Dermis microvascular lymphatic vessel endothelial cell (primary cell): ENCODE measurements at places on chromosomes 16 and 17. TPM values are rescaled to one million over a fixed set of nuclear protein-coding genes. Genes with fewer than 3 reads are reported as not detected.

- DNase-seq, result no peak
These were observed 39.6 kb upstream of the RCVRN start for GRCh38 chr17:9944704-9945103.

DNA sequence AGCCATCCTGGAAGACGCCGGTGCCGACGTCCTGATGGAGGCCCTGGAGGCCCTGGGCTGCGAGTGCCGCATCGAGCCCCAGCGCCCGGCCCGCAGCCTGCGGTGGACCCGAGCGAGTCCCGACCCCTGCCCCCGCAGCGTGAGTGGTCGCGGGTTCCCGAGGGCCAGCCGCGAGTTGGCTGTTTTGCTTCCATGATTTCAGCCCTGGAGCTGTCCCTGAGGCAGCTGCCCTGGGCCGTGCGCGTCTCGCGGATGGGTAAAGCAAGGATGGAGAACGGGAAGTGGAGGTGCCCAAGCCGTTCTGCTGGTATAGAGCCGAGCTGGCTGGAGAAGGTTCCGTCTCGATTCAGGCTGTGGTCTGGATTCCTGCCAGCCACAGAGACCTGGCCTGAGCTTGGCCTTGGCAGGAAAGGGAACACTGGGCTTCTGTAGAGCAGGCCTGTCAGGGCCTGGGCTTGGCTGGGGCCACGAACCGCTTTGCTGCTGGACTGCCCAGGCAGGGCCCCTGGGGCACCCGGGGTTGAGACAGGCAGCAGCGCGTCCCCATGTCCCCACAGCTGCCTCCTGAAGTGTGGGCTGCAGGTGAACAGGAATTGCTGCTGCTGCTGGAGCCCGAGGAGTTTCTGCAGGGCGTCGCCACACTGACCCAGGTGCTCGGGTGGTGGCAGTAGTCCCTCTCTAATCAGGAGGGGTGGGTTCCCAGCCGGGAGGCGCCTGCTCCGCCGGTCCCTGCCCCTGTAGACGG is 941 bp upstream of the MRPS34 start:
- DNase-seq, result no peak

DNA sequence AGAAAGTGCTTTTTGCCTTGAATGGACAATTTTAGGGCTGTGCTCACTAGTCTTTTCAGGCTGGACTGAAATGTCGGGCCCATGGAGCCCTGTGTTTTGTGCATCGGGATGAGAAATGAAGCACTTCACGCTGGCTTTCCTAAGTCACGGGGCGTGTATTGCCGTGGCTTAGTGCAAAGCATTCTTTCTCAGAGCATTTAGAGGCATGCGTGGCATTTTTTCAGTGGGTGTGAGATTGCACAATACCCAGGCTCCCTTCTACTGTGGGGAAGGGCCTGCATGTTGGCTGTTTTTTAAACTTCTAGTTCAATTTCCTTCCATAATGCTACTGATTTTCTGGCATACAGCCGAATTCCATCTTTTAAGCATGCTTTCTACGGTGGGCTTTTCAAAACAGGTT is 12.6 kb upstream of the POLR3E start:
- no peak for DNase-seq

DNA sequence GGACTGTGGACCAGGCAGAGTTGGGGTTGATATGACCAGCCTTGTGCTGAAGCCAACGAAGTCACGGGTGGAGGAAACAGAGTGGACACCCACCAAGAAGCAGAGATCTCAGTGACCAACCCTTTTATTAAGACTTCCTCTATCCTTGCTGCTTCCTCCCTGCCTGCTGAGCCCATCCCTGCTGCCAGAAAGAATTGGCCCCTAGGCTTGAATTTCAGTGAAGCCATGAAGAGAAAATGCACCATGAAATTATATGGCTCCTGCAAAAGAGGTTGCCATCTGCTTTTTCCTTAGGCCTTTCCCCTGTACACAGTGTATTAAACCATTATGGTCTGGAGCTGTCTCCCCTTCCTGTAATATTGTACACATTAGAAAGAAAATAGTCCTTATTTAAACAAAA is 246.7 kb downstream of the HS3ST3B1 start:
- no peak for DNase-seq

DNA sequence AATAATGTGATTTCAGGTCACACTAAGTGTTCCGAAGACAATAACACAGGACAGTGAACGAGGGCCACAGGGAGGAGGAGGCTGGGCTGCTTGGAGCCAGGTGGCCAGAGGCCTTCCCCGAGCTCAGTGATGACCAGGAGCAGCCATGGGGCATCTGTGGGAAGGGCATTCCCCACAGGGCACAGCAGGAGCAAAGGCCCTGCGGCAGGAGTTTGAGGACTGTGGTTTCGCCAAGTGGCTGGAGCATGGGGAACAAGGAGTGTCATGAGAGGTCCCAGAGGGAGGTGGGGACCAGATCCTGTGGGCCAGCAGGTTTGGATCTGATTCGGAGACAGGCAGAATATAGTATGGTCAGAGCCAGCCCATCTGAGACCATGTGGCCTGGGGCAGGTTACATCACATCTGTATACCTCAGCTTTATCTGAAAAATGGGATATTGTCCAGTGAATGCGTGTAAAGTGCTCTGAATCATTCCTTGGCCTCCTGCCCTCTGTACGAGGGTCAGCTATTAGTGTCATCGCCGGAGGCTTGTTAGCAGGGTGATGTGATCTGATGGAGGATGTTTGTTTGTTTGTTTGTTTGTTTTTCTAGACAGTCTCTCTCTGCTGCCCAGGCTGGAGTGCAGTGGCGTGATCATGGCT is 176.8 kb downstream of the KATNIP start:
- DNase-seq, result no peak

- no peak for DNase-seq
These were observed 1.0 kb downstream of the MYLK3 start for GRCh38 chr16:46746821-46747776.

DNA sequence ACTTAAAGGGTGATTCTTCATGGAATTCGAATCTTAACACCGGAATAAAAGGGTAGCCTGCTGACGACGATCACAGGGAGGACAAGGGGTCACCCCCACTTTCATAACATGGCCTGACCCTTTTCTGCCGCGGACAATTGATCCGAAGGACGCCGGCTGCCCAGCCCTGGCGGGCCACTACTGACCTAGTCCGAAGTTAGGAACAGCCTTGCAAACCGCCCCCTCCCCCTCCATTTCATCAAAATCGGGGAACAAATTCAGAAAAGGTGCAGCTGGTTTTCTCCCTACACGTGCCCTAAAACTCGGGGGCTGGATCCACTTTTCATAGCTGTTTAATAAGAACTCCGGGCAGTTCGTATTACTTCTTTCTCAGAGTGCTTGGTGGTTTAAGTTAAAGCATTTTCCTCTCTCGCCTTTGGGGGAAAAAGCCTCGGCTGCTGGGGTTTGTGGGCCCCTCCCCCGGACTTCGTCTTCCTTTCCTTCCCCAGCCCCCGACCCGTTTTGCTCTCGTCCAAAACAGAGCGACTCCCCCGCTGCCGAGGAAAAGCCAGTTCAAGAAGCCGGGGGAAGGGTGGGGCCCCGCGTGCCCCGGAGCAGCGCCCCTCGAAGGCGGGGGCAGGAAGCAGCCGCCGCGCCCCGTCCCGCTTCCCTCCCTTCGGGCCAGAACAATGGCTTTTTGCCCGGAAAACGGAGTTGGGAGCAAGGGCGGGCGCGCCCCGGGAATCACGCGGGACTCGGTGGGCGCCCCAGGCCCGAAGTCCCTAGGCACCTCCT is 641 bp upstream of the CBX2 start:
- DNase-seq, result peak; percentile 54

- DNase-seq, result peak; percentile 80
These were observed 5.5 kb downstream of the GAS2L2 start for GRCh38 chr17:35747540-35748017.

DNA sequence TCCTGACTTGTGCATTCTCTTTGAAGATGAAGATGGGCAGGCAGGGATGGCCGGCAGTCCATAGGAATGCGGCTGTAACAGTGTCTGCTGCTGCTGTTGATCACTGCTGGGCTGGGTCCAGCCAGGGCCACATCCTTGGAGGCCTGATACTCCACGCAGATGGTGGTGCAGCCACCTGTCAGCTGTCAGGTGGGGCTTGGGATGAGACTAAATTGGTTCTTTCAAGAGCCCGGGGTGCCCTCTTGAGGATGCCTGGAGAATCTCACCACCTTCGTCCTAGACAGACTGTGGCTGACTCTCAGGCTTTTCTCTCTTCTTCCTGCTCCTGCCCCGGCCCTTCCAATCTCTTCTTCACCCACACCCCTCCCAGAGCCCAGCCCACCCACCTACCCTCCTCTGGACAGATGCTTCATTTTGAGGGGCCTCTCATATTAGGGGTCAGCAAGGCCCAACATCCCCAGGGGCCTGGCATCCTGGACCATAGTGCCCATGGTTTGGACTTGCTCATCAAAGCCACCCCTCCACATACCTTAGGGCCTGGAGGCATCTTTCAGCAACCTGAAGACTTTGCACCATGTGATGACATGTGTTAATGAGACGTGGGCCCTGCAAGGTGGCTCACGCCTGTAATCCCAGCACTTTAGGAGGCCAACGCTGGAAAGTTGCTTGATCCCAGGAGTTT is 19.1 kb downstream of the OSBPL7 start:
- peak; percentile 57 for DNase-seq

GRCh38 chr17:59512844-59513385 is 52.5 kb upstream of the DHX40 start:
- DNase-seq, result no peak

GPR179 gene
- total RNA-seq, result not detected in 2 replicates

TAC4 gene
- total RNA-seq, result not detected in 2 replicates

PIRT gene
- not detected in 2 replicates for total RNA-seq
